ENCODE measurements at places on chromosomes 13 and 19.

DNA sequence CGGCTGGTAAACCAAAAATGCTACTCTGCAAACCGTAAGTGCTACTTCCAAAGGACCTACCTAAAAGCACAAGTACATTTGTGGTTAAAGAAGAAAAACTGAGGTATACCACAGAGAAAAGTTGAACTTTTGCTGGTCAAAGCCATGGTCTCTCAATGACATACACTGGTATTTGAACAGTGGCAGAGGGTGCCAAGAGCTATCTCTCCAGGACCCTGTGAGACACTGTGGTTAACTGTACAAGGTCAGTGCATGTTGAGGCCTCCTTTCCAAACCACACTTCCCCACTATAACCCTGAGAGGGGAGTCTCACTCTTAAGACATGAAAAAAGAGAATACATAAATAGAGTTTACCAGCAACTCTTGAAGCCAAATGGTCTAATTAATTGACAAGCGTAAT lies 49.5 kb downstream of the COL4A1 start:
- no peak for DNase-seq

GRCh38 chr13:79455331-79455730 lies 25.6 kb upstream of the NDFIP2 start:
- no peak for DNase-seq

GRCh38 chr13:74388626-74389025 lies 254.4 kb upstream of the KLF12 start:
- DNase-seq, result no peak

DNA sequence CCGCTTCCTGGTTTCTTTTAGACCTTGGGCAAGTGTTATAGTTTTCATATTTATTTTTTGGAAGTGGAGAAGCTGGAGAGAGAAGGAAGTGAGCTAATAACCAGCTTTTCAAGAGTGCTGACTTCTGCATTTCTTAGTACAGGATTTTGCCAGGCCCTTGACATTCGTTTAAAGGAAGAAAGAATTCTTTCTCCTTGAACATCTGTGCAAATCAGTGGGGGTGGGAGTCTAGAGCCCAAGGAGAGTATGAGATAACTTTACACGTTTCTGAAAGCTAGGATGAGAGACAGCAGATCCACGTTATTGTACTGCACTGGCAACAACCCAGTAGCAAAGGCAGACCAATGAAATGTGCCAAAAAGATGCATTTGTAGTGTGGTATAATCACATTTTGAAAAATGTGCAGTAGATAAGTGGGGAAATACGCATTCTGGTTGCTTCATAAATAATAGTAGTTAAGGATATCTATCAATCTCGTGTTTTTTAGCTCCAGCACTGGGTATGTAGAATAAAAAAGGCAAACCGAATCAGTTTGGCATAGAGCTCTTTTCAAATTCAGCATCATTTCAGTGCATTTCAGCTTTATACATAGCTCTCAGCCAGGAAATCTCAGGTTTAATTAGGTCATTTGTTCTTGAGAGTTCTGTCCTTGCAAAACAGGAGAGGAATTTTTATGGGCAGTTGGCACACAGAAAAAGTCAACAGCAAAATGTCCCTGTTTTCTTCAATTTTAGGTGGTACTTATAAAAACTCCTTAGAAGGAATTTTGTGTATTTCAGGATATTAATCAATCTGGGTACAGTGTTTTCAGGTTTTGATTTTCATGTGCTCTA lies 4.3 kb downstream of the RNF113B start:
- no peak for DNase-seq

DNA sequence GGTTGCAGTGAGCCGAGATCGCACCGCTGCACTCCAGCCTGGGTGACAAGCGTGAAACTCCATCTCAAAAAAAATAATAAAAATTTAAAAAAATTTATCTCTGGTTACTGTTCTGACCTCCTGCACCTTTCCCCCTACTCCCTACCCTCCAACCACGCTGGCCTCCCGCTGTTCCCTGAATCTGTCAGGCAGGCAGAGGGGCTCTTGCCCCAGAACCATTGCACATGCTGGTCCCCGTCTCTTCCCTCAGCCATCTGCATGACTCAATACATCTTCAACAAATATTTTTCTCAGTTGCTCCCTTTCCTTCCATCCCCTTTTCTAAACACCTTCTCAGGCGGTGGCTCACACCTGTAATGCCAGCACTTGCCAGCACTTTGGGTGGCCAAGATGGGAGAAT lies 1.1 kb upstream of the FAM187B start:
- no peak for DNase-seq

Measured in NCI-H1694 (cell line).